ENCODE measurements at places on chromosomes 7 and 10.

DNA sequence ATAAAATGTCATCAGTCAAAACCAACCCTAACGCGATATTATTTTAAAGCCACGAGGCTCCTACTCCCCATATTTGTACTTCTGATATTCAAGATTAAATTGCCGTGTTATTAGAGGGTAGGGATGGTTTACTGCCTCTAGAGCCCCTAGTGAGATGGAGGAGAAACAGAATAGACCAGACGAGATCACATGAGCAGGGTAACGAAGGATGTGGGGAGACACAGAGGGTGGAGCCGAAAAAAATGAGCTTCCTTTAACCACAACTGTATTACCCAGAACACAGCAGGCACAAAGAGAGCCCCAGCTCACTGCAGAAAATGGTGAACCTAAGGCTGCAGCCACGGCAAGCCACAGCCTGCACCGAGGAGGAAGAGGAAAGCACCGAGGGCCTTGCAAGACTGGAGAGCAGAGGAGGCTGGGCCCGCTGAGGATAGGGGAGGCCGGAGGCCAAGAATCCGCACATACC lies 14.3 kb downstream of the ZC3HAV1 start:
- DNase-seq, result no peak

DNA sequence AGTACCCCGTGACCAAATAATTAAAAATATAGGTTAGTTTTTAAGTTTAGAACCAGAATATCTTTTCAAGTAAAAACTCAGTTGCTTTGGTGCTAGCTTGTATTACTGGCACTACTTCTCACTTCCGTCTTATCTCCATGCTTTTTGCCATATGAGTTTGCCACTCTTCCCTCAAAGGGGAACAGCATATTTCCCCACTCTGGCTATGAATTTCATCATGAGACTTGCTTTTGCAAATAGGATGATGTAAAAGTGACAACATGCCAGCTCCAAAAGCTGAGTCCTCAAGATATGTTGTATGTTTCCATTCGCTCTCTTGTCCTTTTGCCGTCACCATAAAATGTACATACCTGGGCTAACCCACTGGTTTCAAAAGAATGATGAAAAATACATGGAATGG lies 178.1 kb upstream of the SEMA3A start:
- DNase-seq, result no peak

DNA sequence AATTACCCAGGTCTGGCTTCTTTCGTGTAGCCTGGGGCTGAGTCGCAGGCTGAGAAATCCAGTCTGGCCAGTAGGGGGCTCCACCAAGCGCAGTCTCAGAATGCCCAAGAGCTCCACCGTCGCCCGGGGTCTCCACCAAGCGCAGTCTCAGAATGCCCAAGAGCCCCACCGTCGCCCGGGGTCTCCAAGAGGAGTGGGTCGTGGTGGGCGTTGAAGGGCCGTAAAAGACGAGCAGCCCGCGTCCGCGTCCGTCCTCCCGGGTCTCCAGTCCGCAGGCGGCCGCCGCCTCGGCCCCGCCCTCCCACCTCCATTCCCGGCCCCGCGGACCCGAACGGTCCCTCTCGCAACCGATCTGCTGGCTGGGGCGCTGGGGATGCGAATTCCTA lies 892 bp upstream of the ZYX start:
- peak; percentile 53 for DNase-seq

GRCh38 chr7:55557666-55558188 lies 14.6 kb downstream of the VOPP1 start:
- no peak for DNase-seq

DNA sequence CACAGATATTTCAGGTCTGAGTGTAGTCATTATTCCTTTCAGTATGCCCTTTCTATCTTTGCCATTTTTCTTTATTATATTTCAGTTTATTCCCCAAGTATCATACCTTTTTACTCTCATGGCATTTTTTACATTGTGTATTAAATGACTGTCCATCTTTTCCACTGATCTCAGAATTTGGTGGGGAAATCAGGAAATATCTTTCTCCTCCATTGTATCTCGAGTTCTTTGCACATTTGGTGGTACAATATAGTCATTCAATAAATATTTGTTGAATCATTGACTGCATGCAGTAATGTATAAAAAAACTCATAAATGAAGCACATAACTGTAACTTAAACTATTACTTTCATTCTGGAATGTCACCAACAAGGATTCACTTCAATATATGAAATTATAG lies 354.7 kb downstream of the HGF start:
- no peak for DNase-seq

DNA sequence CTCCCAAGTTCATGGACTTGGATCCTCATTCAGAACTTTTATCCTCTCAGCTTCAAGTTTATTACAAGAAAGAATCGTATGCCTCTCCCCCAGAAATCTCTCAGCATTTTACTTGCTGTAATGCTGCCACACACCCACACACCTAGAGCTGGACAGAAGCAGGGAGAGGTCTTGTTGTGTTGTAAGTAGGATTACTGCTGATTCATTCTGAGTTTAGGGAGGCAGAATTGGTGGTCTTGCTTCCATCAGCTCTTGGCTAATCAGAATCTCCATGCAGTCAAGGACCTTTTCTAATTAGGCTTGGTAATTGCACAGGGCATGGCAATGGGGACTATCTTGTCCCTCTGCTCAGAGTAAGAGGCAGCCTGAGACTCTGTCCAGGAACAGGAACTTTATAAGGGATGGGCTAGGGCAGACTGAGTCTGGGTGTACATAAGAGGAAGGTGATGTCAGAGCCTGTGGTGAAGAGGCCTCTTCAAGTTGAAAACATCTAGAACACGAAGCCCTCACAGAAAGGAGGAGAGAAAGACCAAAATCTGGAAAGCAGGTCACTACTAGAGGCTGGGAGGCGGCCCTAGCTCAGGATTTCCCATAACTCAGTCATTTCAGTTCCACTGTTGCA lies 7.0 kb upstream of the PTPRE start:
- DNase-seq, result no peak

- no peak for DNase-seq
These were observed 8.3 kb downstream of the TSPAN14 start for GRCh38 chr10:80462299-80462980.

DNA sequence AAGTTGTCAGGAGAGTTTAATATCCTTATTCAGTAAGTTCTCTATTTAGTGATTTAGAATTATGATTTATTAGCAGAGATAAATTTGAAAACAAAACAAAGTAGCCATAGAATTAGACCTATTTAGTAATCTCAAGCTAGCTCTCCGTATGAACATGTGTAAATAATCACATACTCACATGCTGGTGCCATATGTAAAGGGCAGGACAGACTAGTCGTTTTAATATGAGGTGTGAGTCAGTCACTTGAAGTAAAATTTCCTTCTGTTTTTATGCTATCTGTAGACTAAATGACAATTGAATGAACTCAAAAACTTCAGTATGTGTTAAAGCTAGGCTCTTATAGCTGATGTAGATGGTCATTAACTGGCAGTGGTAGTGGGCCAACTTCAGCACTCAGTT lies 67.1 kb downstream of the WAC start:
- DNase-seq, result no peak

DNA sequence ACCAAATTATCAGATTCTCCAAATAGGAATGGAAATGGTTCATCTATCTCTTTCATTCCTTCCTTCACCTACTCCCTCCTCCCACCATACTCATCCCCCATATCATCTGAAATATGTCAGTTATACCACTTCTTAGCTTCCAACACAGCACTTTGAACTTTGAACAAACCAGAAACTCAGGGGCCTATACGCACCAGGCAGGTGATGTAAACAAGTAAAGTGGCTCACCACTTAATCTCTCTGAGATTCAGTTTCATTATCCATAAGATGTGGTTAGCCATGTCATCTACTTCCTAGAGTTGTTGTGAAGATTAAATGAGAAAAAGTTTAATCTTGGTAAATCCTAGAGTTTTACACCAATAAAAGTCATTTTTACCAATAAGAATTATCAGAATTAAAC lies 65.9 kb upstream of the LRRN3 start:
- DNase-seq, result no peak

GRCh38 chr7:94183289-94183749 lies 179.2 kb upstream of the BET1 start:
- DNase-seq, result peak; percentile 5

DNA sequence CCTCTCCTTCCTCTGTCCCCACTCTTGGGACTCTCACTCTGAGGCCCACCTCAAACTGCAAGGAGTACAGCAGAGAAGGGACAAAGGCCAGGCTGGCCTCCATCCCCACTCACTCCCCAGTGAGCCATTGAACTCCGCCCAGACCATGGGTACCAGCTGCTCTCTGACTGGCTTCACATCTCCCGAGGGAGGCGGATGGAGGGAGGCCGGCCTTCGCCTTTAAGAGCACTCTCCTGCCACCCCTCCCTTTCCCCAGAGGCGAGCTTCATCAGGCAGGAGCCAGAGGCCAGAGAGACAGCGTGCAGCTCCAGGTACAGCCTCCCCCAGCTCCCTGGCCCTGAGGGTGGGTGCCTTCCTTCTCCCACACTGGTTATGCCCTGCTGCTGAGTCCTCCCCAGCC lies 1.8 kb upstream of the LDB3 start:
- DNase-seq, result no peak

- no peak for DNase-seq
These were observed 5.5 kb upstream of the MNX1 start for GRCh38 chr7:157016024-157016351.

- peak; percentile 11 for DNase-seq
These were observed 11.6 kb downstream of the ZDHHC6 start for GRCh38 chr10:112434988-112435619.

DNA sequence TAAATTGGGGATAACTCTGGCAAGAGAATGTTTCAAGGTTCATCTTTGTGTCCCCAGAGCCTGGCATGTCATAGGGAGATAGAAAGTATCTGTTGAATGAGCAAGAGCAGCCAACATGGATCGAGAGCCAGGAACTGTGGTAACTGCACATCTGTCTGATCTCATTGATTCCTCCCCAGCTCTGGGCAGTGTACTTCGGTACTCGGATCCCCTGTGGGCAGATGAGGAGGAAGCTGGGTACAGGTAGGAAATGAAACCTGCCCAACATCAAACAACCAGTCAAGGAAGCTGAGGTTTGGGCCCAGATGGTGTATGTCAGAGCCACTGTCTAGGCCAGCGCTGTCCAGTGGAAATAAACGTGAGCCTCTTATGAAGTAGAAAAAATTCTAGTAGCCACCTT lies 76.4 kb downstream of the GRK5 start:
- DNase-seq, result no peak

- DNase-seq, result no peak
These were observed 90.2 kb downstream of the TACC2 start for GRCh38 chr10:122078965-122079795.

- DNase-seq, result no peak
These were observed 69.5 kb upstream of the SEPHS1 start for GRCh38 chr10:13417459-13418126.

DNA sequence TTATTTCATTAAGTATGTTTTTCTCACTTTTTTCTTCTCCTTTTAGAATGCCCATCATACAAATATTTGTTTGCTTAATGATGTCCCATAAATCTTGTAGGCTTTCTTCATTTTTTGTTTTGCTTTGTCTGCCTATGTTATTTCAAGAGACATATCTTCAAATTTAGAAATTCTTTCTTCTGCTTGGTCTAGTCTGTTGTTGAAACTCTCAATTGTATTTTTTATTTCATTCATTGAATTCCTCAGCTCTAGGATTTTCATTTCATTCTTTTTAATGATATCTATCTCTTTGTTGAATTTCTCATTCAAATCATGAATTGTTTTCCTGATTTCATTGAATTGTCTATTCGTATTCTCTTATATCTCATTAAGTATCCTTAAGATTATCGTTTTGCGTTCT lies 125.1 kb upstream of the VIPR2 start:
- DNase-seq, result no peak

DNA sequence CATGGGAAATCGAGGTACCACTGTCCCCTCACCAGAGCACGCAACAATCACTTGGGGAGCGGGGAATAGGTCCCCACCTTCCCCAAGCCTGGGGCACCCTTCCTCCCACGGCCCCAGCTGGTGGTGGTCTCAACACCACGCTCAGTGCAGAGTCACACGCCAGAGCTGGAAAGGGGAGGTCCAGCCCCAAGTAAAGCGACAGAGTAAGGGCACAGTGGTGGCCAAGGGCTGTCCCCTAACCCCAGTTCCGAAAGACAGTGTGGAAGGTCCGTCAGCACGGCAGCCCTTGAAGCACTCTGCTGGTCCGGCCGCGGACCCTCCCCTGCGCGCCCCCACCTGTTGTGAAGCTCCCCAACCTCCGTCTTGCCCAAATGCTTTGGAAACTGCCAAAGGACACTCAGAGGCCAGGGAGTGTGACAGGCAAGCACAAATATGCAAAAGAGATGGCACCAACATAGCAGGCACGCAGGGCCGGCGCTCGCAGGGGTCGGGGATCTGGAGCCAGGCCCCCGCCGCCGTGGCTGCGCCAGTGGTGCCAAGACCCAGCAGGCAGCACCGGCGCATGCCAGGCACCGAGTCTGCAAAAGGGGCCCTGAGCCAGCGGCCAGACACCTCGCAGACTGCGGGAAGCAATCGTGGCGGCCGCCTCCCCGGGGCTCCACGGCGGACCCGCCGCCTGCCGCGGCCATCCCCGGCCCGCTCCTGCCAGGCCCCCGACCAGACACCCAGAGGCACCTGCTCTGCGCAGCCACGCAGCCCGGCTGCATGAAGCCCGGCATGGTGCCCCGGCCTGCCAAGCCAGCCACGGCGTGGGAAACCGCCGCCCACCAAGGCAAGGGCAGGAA lies 51.6 kb upstream of the SRRM3 start:
- no peak for DNase-seq

- DNase-seq, result no peak
These were observed 29.4 kb downstream of the TAS2R41 start for GRCh38 chr7:143507094-143507518.

- DNase-seq, result no peak
These were observed 85.5 kb downstream of the SLC25A13 start for GRCh38 chr7:96236198-96237039.

DNA sequence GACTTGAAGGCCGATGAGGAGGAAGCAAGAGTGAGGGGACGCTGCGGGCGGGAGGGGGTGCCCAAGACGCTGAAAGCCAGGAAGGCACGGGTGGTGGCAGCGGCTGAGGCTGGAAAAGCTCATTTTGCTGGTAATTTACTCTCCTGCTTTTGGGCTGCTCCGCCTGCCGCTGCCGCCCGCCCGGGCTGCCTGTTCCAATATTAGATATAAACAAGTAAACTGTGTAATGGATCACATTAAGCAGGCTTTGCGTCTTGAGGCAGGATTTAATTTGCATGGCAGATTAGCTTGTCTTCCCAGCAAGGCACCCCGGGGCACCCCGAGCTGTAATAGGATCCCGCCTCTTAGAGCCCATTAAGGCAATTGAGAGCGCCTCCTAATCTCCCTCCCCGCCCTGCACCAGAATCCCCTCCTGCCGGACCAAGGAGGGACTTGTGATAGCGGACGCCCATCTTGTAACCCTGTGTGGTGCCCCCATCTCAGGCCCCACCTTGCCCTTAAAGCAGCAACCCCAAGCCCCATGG lies 46.1 kb upstream of the SLF2 start:
- DNase-seq, result no peak

- peak; percentile 59 for DNase-seq
These were observed 5.0 kb downstream of the TNS3 start for GRCh38 chr7:47576866-47577306.

GRCh38 chr10:112713411-112713810 lies 236.6 kb upstream of the TCF7L2 start:
- DNase-seq, result no peak

GRCh38 chr7:48962821-48963505 lies 38.6 kb downstream of the CDC14C start:
- DNase-seq, result no peak

GRCh38 chr7:91043186-91043585 lies 221.0 kb upstream of the FZD1 start:
- DNase-seq, result no peak

- DNase-seq, result no peak
These were observed 104.5 kb downstream of the MACC1 start for GRCh38 chr7:20112696-20113095.

GRCh38 chr7:28678431-28678965 lies 266.2 kb downstream of the CREB5 start:
- no peak for DNase-seq

Measured in T47D (cell line).